SK-MEL-5 (cell line): ENCODE measurements at places on chromosomes 12 and 14.
A peak's percentile ranks its signal among the peaks of the same experiment; 100 is the strongest.

GRCh38 chr14:73220634-73221033, 16.7 kb upstream of the PAPLN start:
- no peak for DNase-seq

DNA sequence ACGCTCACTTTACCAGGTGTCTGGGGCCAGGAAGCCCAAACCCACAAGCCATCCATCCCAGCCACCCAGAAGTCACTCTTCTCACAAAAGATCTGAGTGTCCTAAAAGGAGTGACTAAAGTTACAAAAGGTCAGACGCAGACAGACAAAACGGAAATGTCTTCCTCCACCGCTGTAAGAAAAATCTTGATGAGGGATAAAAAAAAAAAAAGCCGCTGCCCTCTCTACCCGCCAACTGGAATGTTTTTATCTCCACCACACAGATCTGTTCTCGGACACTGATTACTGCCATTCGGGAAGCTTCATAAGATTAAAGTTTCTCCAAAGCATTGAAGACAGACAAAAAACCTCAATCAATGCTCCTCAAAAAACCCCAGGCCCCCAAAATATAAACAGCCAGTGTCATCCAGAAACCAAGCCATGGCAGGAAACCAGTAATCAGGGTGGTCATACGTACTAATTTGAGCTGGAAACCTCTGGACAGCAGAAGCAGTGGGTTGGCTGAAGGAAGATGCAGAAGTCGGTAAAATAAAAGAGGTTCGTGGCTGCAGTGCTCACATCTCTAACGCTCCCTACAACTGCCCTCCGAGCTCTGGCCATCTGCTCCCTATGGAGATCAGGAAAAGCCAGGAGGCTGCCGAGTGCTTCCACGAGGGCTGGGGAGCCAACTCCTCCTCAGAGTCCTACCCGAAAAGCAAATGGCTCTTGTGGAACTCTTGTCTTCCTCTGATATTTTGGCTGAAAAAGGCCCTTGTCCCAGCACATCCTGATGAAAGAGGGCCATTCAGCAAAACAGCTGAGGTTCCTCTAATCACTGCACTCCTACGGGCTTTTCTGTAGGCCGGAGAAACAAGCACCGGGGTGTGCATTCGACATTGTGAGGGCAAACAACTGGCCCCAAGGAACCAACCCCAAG, 30.3 kb downstream of the SSH1 start:
- DNase-seq: peak; percentile 84

GRCh38 chr12:991350-992333, 619 bp downstream of the ERC1 start:
- DNase-seq: no peak

DNA sequence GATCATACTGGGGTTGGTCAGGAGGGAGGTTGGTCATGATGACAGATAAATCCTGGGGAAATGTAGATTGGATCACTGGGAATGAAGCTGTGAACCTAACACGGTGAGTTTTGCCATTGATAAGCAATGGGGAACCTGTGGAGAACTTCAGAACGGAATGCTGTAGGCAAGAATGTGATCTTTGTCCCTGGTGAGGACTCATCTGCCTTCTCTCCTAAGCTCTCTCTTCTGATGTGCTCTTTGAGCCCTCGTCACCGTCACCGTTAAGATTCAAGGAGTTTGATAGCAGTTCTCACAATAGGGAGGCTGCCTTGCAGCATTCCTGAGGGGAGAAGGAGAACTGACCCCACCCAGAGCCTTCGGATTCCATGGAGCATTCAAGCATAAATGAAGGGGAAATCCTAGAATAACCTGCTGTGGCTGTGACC, 217.6 kb downstream of the ANO6 start:
- DNase-seq: no peak

GRCh38 chr12:116808113-116809105, 70.3 kb downstream of the RNFT2 start:
- no peak for DNase-seq

- DNase-seq: no peak
Measured at GRCh38 chr12:87323369-87323768, 705.8 kb downstream of the C12orf50 start.

DNA sequence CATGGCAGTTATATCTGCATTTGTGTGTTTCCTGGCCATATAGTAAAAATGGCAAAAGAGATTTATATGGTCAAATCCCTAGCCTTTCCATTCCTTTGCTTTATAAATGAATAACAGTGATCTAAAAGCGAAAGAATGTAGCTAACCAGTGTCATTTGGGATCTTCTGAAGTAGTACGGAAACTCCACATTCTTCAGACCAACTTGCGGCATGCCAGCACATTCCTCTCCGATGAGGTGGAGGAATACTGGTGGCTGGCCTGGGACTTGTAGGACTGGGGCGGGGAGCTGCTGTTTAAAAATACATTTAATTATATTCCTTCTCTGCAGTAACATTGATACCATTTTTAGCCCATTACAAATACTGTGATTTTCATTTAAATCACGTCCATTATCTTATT, 85.3 kb downstream of the SAMD4A start:
- DNase-seq: peak; percentile 85

- DNase-seq: no peak
Measured at GRCh38 chr12:48783432-48783831, 5.5 kb downstream of the ADCY6 start.

DNA sequence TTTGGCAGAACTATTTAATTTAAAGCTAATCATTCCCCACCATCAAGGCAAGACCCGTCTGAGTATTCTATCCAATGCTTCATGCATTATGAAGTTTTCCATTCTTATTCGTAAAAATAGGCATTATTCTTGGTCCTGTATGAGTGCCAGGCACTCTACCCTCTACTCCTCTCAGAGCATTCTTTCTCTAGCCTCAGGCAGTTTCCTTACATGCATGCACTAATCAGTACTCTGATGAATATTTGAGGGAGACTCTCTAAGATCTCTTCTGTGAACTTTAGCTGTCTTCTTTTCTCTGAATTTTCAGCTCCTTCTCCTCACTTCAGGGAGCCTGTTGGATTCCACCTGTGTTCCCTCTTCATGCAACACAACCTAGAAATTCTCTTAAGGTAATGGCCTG, 334.7 kb downstream of the RAD51B start:
- DNase-seq: no peak

GRCh38 chr12:70876952-70877351, 43.6 kb downstream of the PTPRR start:
- DNase-seq: no peak

DNA sequence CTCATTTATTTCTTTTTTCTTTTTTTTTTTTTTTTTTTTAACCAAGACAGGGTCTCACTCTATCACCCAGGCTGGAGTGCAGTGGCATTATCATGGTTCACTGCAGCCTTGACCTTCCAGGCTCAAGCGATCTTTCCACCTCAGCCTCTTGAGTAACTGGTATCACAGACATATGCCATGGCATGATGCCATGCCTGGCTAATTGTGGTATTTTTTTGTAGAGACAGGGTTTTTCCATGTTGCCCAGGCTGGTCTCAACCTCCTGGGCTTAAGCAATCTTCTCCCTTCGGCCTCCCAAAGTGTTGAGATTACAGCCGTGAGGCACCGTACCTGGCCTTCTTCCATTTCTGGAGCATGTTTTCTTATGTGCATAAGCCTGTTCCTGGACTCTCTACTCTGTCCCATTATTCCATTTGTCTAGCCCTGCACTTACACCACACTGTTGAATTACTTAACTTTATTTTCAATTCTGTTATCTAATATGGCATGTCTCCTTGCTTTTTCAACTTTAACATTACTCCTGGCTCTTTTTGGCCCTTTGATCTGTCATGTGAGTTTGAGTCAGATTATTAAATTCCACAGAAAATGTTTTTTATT, 47.9 kb upstream of the PTGDR start:
- no peak for DNase-seq

- DNase-seq: no peak
Measured at GRCh38 chr12:40049268-40049667, 56.6 kb downstream of the SLC2A13 start.

GRCh38 chr12:52645120-52645761, 6.8 kb downstream of the KRT2 start:
- DNase-seq: no peak
